ENCODE measurements at places on chromosomes 1 and 21.
A peak's percentile ranks its signal among the peaks of the same experiment; 100 is the strongest.

- no peak for DNase-seq
Measured at GRCh38 chr1:39205781-39206464, 1.4 kb downstream of the MACF1 start.

GRCh38 chr1:164719676-164720439, 160.9 kb downstream of the PBX1 start:
- no peak for DNase-seq

- peak; percentile 48 for DNase-seq
Measured at GRCh38 chr1:58763214-58763613, 20.6 kb downstream of the JUN start.

GRCh38 chr1:78440381-78440793, 50.4 kb upstream of the PTGFR start:
- peak; percentile 18 for DNase-seq

- no peak for DNase-seq
Measured at GRCh38 chr1:41487126-41488039, 2.9 kb upstream of the EDN2 start.

All from AG08395 (cell line).